LNCaP clone FGC (cell line): ENCODE measurements at places on chromosomes 3 and 15.

- DNase-seq = no peak
Measured at GRCh38 chr15:100765467-100766241, 114.0 kb upstream of the ALDH1A3 start.

- peak; percentile 79 for DNase-seq
Measured at GRCh38 chr3:155870133-155870944, at the start of gene GMPS. TSS of gene GMPS (plus strand) at chr3:155870650. CDS start at chr3:155870871, 221 bp downstream.

GRCh38 chr3:123660900-123661299, 76.0 kb upstream of the HACD2 start:
- peak; percentile 46 for DNase-seq

DNA sequence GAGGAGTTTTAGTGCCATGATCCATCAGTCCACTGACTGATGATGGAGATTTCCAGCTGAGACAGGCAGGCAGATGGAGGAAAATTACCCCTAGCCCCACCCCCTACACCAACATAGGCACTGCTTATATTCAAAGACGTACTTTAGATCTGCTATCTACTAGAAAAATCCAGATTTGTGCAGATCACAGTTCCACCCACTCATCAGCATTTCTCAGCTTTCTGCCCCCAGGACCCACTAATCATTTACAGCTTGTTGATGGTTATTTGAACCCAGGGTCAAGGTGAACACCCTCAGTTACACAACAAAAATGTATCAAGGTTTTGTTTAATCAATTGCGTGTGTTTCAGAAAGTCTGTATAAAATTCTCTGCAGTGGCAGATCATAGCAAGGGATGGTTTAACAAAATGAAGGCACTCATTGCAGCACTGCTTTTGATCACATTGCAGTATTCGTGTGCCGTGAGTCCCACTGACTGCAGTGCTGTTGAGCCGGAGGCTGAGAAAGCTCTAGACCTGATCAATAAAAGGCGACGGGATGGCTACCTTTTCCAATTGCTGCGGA, at the start of gene HRG:
Gene HRG (plus strand): TSS at position 390 of the 564 bp plus-strand sequence. CDS start 18 bp downstream, at position 408.
- DNase-seq = no peak

GRCh38 chr3:124888482-124889441, 1.6 kb upstream of the ITGB5 start:
- DNase-seq = no peak

DNA sequence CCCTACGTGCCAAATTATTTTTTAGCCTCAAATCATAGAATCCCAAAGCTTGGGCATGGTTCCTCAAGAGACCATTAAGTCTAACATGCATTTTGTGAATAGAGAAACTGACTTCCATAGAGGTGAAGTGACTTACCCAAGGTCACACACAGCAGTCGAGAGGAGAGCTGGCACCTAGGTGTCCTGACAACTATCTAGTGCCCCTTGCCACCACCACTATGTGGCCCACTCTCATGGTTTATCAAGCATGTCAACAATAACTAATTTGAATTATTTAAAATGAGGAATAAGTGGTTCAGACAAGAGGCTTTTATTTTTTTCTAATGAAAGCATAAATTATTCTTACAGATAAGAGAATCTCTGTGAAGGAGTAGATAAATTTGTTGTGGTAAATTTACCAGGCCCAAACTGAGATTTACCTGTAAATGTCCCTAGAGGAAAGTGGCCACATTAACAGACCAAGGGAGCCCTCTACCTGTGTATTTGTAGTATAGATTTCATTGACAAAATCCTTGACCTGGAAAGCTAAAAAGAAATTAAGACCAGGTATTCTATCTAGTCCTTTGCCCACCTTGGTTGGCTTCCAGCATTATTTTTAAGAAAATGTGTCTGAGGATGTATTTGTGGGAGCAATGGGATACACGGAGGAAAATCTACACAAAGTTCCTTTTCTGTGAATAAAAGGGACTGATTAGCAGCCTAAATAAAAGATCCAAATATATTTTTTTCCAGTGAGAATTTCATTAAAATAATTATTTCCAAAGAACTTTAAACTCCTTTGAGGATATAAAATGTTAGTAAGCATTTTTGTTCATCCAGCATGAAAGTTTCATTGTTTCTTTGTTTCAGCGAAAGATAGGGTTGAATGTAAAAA, 49.1 kb downstream of the IQCH start:
- peak; percentile 28 for DNase-seq

DNA sequence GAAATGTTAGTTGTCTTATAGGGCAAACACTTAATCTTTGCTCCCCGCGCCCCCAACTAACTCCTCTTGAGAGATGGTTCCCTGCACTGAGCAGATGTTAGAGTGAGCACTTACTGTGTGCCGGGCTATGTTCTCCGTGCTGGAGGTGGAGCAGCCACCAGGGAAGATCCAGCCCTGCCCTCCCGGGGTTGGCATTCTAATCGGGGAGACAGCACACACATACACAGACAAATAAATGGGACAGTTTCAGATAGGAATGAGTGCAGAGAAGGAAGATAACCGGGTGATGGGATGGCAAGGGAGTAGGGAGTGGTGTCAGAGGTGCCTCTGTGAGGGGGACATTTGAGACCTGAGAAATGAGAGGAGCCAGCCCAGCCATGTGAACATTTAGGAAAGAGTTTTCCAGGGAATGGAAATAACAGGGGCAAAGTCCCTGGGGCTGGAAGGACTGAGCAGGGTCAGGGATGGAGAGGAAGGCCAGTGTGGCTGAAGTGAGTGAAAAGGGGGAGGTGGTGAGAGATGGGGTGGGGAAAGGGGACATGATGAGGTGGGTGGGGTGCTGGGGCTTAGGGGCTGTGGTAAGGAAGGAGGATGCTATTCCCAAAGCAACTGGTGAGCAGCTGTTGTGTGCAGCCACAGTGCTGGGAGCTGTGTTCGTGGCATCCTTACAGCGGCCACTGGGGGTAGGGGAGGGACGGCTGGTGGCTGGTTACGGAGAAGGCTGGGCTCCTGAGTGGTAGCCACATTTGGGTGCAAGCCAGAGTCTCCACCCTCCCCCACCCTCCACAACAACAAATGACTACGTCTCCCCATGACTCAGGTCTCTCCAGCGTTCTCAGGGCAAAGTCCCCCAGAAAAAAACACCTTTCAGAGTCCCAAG, 15.4 kb upstream of the FGD5 start:
- no peak for DNase-seq

DNA sequence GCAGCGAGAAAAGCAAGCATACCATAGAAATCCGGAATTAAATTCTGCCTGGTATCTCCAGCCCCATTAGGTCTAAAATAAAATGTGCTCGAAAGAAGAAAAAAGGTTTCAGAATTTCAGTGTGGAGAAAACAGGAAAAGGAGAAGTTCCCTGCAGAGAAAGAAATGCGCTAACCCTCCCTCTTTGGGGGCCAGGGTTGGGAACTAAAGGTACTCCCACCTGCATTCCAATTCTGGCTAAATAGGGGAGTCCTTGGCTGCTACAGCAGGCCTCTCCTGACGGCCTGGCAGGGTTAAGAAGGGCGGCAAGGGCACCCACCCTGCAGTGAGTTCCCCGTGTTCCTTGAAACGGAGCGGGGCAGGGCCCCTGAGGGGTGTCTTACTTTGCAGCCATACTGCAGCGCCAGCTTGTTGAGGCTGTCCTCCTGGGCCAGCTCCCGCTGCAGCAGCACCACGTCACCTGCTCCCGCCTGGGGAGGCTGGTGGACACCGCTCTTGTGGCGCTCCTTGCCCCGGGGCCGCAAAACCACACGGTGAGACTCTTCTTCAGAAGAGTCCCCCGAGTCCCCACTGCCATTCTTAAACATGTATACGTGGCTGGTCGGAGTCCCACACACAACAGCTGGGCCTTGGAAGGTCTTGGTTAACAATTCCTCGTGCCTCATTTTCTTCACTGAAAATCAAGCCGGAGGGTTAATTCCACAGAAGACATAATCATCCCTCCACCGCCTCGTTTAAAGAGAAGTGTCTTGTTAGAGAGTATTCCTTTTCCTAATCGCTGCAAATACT, 1.7 kb downstream of the LYSMD4 start:
- no peak for DNase-seq

DNA sequence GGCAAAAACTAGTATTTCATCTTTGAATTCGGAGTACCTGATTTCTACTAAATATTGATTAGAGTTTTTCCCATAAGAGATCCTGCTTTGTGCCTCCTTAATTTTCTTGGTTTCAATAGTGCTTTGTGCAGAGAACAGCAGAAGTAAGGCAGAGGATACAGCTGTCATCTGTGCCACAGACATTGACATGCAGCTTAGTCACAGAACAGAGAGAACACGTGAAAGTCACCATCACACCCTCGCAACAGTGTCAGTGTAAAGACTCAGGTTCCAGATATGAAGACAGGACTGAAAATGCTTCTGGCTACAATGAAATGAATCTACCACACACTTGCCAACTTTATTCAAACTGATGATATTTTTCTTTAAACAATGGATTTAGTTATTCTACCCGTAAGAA, 942.8 kb upstream of the CFAP20DC start:
- no peak for DNase-seq

DNA sequence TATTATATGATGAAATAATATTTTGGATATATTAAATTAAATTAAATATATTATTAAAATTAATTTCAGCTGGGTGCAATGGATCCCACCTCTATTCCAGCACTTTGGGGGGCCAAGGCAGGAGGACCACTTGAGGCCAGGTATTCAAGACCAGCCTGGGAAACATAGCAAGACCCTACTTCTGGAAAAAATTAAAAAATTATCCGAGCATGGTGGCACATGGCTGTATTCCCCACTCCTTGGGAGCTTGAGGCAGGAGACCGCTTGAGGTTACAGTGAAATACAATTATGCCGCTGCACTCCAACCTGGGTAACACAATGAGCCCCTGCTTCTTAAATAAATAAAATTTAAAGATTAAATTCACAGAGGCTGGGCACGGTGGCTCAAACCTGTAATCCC, 61.4 kb downstream of the SH3BP5 start:
- no peak for DNase-seq

- no peak for DNase-seq
Measured at GRCh38 chr15:91021516-91022074, 799 bp downstream of the VPS33B start.

GRCh38 chr3:119288669-119289403, 5.3 kb upstream of the ARHGAP31 start:
- DNase-seq = no peak

GRCh38 chr3:42822828-42823227, 13.6 kb downstream of the ACKR2 start:
- no peak for DNase-seq

GRCh38 chr15:71314956-71315537, 199.8 kb downstream of the THSD4 start:
- DNase-seq = no peak

DNA sequence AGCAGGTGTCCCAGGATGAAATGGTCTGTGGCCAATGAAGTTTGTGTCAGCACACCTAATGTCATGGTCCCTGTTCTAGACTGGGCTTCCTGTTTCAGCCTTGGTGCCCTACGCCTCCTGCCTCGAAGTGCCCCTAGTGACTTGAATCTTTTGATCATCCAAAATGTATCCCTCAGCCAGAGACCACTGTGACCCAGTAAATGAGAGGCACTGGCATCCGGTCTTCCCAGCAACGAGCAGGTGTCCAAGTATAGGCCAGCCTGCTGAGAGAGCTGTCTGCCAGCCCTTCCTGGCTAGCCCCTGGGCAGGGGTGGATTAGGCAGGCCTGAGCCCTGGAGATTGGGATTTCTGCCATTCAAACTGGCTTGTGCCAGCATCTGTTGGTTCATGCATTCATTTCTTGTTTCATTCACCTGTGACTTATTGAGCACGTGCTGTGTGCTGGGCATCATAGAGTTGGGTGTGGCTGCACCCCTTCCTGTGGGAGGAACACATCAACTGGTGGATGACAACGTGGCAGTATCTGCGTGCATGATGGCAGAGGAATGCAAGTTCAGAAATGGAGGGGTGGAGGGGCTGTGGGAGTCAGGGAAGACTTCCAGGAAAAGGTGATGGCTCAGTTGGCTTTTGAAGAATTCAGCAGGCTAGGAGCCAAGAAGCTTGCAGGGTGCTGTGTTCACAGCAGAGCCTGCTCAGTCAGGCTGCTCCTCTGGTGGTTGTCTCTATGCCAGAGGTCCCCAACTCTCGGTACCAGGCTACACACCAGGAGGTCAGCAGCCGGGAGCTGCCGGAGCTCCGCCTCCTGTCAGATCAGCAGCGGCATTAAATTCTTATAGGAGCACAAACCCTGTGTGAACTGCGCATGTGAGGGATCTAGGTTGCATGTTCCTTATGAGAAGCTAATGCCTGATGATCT, 21.6 kb downstream of the ESYT3 start:
- DNase-seq = no peak

DNA sequence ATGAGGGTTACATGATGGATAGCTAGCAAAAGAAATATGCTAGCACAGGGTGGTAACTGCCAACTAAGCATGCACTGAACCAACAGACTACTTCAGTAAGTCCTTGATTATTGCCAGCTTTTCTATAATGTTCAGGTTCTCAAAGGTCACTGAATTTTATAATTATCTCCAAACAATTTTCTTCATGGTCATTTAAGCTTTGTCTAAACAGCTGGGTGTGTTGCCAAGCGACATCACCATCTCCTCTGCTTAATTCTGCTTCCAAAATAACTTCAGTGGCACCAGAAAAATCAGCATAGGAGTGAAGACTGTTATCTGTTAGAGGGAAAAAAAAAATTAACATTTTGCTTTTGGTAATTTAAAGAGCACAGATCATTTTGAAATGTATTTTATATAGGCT, 54.6 kb upstream of the TOP2B start:
- no peak for DNase-seq

GRCh38 chr15:93496888-93497287, 407.9 kb upstream of the RGMA start:
- no peak for DNase-seq

DNA sequence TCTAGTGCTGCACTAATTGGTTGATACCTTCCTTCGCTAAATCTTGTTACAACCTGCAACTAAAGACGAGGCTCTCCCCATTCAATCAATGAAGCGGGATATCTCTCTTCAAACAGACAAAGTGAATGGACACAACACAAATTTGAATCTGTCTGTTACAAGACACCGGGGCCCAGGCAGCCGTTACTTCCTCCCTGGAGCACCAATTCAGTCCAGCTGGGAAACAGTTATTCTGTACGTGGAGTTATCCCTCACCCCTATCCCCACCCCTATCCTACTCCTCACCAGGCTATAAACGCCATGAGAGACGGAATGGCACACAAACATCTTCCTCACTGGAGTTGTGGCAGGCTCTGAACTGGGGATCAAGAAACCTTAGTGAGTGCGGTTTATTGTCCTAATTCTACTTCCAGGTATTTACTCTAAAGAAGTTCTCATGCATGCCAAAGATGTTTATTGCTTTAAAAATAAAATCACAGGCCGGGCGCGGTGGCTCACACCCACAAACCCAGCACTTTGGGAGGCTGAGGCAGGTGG, 181.8 kb downstream of the FOXP1 start:
- DNase-seq = no peak

- no peak for DNase-seq
Measured at GRCh38 chr3:131109156-131109555, 82.5 kb downstream of the NEK11 start.

- DNase-seq = peak; percentile 15
Measured at GRCh38 chr3:111539351-111540331, 2.4 kb upstream of the CD96 start.

GRCh38 chr3:22475665-22476240, 724.7 kb upstream of the ZNF385D start:
- no peak for DNase-seq

GRCh38 chr15:63041402-63041973, 1.1 kb upstream of the TPM1 start:
- no peak for DNase-seq
